ENCODE measurements at places on chromosomes 1 and 21. TPM values are rescaled to one million over a fixed set of nuclear protein-coding genes. Genes with fewer than 3 reads are reported as not detected.

- H3K4me1 ChIP-seq: no peaks in the 10 kb centered on the region
- no peak overlapping the region for H3K27ac ChIP-seq
- no peaks in the 10 kb centered on the region for H3K36me3 ChIP-seq
Measured at GRCh38 chr1:162878000-162878596, 17.1 kb upstream of the CCDC190 start.

LCK gene
- total RNA-seq: 0.81 TPM

GRCh38 chr1:41724248-41724647 lies 194.5 kb downstream of the HIVEP3 start:
- no peaks in the 10 kb centered on the region for H3K27me3 ChIP-seq
- H3K4me3 ChIP-seq: no peak overlapping the region
- no peaks in the 10 kb centered on the region for H3K36me3 ChIP-seq
- no peak for DNase-seq
- no peaks in the 10 kb centered on the region for H3K4me1 ChIP-seq
- H3K27ac ChIP-seq: no peak overlapping the region

DNA sequence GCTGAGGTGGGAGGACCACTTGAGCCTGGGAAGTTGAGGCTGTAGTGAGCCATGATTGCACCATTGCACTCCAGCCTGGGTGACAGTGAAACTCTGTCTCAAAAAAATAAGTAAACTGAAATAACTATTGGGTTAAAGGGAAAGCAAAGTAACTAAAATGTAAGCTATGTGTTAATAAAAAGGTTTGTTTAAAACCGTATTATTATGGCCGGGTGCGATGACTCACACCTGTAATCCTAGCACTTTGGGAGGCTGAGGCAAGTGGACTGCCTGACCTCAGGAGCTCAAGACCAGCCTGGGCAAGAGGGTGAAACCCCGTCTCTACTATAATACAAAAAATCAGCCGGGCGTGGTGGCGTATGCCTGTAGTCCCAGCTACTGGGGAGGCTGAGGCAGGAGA lies 27.0 kb downstream of the NVL start:
- H3K4me1 ChIP-seq: no peaks in the 10 kb centered on the region
- peaks cover 43% of the 10 kb centered on the region for H3K36me3 ChIP-seq
- no peak overlapping the region for H3K27ac ChIP-seq

VWA5B1 gene
- not detected for total RNA-seq

MMP23B gene
- 7.8 TPM for total RNA-seq

DNA sequence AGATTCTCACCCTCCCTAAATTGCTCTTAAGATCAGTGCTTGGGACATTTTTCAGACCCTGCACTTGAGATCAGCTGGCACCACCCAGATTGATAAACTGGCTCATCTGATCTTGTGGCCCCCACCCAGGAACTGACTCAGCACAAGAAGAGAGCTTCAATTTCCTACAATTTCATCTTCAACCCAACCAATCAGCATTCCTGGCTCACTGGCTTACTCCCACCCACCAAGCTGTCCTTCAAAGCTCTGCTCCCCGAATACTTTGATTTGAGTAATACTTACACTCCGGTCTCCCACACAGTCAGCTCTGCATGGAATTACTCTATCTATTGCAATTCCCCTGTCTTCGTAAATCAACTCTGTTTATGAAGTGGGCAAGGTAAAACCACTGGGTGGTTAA lies 461.9 kb upstream of the RGS18 start:
- no peak overlapping the region for H3K27ac ChIP-seq
- H3K4me1 ChIP-seq: no peaks in the 10 kb centered on the region
- H3K27me3 ChIP-seq: no peaks in the 10 kb centered on the region
- no peaks in the 10 kb centered on the region for H3K36me3 ChIP-seq
- no peak overlapping the region for H3K4me3 ChIP-seq

DNA sequence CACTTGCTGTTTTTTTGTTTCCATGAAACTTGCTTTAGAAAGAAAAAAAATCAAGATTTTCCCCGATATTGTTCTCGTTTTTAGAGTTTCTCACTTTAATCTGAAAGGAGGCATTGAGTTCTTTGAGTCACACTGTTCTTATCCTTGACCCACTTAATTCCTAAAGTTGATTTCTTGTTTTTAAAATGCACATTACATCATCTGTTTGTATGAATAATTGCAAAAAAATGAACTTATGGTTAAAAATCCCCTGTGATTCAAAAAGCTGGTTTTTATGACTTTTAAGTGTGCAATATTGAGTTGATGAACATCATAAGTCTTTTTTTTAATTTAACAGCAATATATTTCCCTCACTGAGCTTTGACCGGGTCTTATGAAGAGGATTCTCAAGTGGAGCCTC lies 131.6 kb downstream of the SNX7 start:
- no peak for DNase-seq
- H3K27me3 ChIP-seq: no peaks in the 10 kb centered on the region
- H3K27ac ChIP-seq: no peak overlapping the region
- H3K4me3 ChIP-seq: no peak overlapping the region
- H3K36me3 ChIP-seq: no peaks in the 10 kb centered on the region

GRCh38 chr21:26788790-26789189 lies 56.4 kb downstream of the ADAMTS1 start:
- H3K36me3 ChIP-seq: no peaks in the 10 kb centered on the region
- H3K27ac ChIP-seq: peak overlapping the region; percentile 33

DNA sequence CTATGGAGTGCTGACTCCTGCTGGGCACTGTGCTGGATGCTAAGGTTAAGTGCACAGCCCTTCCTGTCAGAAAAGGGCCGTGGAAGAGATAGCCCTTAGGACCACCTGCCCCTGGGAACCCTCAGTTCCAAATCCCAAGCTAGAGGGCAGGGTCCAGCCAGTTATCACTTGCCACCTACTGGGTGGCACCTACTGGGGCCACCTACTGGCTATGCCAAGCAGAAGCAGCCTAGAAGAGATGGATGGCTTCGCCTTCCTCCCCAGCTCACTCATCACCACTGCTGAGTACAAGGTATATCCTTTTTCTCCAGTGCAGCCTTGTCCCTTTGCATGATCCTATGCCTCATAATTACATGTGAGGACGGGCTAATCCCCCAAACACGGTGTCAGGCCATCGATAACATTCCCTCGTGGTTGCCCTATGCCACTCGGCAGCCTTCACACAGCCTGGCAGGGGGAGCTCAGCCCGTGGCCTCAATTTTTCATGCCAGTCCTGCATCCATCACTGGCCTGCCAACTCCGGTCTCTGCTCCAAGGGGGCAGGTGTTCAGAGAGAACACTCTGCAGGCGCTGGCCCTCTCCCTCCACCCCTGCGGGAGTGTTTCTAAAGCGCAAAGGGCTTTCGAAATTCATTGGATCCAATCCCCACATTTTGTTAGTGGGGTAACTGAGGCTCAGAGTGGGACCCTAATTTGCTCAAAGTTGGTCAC lies 49.0 kb downstream of the SYT2 start:
- no peak overlapping the region for H3K27ac ChIP-seq
- peaks cover 32% of the 10 kb centered on the region for H3K27me3 ChIP-seq
- no peaks in the 10 kb centered on the region for H3K4me1 ChIP-seq
- H3K36me3 ChIP-seq: no peaks in the 10 kb centered on the region
